ENCODE measurements at places on chromosomes 16 and 17.
A peak's percentile ranks its signal among the peaks of the same experiment; 100 is the strongest.

DNA sequence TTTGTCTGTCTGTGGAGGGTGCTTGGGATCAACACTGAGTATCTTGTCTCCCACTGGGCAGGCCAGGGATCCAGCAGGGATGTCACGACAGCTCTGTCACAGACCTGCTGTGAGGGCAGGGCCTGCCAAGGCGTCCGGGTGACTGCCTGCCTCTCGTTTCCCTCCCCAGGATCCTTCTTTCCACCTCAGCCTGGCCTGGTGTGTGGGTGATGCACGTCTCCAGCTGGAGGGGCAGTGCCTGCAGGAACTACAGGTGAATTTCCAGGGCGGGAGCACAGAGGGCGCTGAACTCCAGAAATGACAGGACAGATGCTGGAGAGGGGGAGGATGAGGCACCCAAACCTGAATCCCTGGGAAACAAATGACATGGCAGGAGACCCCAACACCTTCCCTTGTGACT, 6.8 kb upstream of the MMP15 start:
- no peak for DNase-seq

DNA sequence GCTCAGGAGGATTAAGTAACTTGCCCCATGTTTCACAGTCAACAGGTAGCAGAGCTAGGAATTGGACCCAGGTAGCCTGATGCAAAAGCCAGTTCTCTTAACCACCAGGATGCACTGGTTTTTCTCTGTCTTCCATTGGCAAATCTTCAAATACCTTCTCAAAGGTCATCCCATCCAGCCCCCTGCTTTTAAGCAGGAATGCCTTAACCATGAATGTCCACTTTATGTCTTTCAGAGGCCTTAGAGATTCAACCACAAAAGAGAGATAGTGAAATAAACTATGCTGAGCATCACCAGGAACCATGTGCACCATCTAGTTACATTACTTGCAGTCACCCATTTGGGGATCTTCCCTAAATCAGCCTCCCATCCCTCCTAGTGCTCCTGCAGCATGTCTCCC, 94.3 kb downstream of the C17orf67 start:
- DNase-seq, result no peak

- no peak for DNase-seq
These were observed 7.7 kb downstream of the AKTIP start for GRCh38 chr16:53495325-53495724.

DNA sequence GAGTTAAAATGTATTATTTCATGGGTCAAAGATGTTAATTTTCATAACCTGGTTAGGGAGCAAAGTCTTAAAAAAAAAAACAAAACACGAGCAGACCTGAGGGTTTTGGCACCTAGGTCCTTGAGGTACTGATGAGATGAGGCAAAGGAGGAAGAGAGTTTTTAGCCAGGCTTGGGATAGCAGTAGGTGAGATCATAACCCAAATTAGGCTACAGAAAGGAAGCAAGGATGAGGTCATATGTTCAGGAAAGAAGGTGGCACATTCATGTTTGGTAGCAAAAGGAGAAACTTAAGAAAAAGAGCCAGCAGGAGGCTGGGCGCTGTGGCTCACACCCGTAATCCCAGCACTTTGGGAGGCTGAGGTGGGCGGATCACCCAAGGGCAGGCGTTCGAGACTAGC, 2.8 kb downstream of the ATXN1L start:
- DNase-seq, result no peak

- no peak for DNase-seq
These were observed 95.5 kb downstream of the CHD9NB start for GRCh38 chr16:52957199-52957598.

DNA sequence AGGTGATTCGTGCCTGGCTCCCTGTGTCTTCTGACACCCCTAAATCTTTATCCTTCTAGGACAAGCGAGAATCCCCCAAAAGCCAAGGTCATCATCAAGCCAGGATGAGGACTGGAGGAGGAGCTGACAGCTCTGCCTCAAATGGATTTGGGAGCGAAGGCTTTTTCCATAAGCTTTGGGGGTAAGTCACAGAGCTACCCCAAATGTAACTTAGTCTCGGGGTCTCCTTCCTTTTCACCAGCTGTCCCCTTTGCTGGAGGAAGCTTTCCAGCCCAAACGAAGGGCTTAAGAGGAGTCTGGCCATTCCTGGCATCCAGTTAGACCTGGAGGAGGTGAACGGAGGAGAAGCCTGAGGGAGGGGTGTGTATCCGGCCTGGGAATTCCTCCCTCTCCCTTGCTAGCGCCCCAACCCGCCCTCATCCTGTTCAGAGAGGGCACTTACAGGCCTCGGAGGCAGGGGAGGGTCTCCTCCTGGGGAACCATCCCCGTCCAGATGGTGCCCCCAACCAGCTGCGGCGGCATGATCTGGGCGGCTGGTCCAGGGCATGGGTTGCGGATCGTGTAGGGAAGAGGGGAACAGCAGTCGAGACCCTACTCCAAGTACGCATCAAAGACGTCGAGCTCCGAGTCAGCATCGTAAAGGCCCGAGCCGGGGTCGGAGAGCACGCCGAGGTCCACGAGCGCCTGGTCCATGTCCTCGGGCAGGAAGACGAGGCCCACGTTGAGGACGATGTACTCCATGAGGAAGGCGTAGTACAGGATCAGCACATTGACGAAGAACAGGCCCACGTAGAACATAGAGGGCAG, 938 bp downstream of the DEXI start:
- peak; percentile 55 for DNase-seq

DNA sequence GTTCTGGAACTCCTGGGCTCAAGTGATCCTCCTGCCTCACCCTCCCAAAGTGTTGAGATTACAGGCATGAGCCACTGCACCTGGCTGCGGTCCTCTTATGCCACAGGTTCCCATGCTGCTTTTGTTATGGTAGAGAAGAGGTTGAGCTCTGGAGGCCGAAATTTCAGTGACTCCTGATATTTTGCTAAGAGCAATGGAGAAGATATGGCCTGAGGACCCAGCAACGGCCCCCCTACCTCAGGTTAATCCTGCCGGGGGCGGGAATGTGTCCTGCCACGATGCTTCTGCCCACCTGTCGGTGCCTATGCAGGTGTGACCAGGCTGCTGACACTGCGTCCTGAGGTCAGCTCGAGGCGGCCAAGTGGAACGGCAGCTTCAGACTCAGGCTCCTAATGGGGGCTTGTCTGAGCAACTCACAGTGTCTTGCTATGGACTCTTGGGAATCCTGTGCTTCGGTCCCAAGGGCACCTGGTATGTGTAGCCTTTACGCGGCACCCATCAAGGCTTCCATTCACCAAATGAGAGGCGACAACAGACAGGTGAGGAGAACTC, 7.6 kb upstream of the SEC14L1 start:
- DNase-seq, result no peak

DNA sequence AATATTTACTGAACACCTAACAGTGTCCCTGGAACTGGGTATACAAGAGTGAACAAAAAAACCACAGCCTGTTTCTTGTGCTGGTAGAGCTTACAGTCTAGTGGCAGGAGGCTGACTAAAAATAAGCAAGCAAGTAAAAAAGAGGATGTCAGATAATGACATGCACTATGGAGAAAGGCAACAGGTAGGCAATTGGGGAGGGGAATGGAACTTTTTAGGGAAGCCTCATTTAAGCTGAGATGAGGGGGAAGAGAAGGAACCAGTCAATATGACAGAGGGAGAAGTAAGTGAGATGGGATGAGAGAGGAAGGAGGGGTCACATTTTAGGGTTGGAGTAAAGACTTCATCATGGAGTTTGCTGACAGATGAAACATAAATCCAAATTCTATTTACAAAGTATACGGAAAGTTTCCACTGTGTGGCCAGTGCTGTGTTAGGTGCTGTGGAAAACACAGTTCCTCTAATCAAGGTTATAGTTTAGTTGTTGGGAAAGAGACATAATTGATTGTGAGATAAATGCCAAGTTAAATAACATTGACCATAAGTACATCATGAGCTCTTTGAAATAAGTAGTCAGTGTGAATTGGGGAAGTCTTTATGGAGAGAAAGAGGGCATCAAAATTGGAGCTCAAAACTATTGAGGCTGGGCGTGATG, 251.4 kb downstream of the FTO start:
- DNase-seq, result no peak

DNA sequence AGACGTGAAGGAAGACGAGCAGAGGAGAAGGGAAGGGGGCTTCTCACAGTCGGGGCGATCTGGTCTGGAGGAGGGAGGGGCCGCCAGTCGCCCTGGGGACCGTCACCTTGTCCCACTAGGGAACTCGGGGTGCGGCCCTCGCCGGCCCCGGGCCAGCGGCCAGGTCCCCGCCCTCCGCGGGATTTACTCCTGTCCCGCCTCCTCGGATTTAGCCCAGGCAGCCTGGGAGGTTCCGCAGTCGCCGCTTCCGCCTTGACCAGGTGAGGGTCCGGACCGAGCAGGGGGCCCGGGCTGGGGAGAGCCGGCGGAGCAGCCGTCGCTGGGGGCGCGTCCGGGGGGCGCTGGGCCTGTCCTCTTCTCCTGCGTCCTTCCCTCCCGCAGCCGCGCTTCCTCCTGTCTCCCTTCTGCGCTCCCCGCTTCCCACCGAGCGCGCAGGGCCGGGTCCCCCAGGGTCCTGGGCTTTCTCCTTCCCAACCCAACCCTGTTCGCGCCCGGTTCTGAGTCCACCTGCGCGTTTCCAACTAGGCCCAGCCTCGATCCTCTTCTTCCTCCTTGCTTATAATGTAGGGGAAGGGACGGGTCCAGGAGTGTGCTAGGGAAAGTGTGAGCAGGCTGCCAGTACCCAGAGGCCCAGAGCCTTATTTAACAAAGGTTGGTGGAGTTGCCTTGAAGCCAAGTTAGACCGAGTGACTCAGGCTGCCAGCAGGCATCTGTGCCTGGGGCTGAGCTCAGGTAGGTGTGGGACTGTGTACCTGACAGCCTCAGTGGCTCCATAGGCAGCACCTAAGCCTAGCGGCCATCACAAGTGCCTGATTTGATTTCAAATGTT, at the start of gene TNK1:
TNK1 (plus strand) TSS at position 235 of the 829 bp plus-strand sequence. CDS start 1,838 bp downstream, outside the sequence.
- DNase-seq, result no peak

DNA sequence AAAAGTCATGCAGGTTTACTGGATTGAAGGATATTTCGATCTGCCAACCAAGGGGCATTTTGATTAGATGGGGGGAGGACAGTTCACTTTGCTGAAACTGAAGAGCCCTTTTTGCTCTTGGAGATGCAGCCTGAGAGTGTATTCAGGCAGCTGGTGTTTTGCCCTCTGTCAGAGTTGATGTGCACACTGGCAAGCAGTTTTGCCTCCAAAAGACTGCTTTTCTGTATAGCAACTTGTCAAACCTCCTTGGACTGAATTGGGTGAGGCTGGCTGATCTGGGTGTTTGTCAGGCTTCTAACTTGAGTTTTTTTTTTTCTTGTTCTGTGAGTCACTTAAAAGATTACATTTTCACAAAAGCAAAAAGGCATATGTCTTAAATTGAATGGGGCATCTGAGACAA, 22.6 kb upstream of the ANKFN1 start:
- DNase-seq, result no peak

- DNase-seq, result no peak
These were observed 43.6 kb upstream of the MED9 start for GRCh38 chr17:17433000-17433703.

DNA sequence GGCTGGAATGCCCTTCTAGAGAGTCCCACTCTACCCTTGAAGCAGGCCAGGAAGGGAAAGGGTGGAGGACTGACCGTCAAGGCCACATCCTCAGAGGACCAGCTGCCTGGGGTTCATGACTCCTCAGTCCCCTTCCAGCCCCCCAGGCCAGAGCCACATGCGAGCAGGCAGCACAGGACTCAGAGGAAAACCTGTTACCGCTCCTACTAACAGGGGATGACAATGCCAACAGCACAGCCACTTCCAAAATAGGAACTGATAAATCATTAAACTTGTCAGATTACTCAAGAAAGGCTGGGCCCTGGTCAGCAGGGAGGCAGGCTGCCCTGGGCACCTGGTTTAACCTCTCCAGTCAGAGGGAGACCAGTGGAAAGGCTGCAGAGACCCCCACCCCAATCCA, 206.2 kb upstream of the SDK2 start:
- no peak for DNase-seq

GRCh38 chr17:73191443-73192205, 1.2 kb upstream of the COG1 start:
- peak; percentile 87 for DNase-seq

DNA sequence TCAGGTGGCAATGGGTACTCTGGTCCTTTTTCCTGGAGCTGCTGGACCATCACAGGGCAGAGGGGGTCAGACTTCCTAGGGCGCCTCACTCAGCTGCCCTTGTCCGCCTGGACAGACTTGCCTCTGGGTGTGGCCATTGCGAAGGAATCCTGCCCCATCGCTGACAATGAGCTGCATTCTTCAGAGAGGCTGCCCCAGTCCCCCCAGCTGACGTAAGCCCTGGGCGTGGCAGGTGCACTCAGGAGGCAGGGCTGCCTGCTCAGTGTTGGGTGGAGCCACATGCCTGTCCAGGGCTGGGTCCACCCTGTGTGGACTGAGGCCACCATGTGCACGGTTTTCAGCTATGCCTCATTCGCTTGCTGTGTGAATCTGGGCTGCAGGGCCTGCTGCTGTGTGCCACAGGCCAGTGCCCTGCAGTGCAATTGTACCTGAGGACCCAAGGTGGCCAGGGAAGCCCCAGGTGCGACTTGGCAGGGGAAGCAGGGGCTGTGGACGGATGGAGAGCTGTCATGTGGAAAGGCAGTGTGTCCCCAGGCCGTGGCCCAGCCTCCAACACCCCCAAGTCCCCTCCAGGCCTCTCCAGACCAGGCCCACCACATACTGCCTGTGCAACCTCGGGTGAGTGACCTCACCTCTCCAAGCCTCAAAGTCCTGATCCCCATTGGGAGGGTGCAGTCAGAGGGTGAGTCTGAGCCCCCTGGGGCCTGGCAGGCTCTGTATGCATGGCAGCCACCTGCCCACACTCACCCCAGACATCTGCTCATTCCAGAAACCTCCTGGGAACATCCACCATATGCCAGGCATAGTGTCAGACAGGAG, 14.0 kb upstream of the MPRIP start:
- peak; percentile 81 for DNase-seq

DNA sequence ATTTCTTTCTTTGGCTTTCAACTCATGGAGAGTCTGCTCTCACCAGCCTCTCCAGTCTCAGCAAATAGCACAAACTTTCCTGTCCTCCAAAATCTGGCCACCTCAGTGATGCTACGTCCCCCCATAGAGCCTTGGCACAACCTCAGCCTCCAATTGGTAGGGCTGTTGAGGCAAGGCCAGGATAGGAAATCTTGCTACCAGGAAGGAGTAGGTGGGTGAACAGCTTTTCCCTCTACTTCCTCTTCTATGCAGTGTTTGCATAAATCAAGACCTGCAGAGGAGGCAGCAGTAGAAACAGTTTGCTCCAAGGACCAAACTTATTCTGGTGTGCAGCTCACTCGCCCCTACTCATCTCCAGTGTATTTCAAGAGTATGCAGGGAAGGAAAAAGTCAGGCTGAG, 701 bp upstream of the DPEP2 start:
- DNase-seq, result no peak

DNA sequence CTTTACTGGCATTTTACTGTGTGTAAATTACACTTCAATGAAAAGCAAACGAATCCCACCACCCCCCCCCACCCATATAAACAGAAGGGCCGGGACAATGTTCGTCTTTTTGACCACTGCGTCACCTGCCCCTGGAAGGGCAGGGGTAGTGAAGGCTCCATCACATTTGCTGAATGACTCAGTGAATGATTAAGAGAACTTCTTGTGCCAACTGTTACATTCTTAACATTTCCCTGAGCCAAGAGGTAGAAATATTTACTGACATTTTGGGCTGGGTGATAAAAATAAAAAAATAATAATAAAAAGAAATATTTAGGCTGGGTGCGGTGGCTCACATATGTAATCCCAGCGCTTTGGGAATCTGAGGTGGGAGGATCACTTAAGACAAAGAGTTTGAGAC, 24.1 kb downstream of the C16orf96 start:
- no peak for DNase-seq
